ENCODE measurements at places on chromosomes 12 and 14.
A peak's percentile ranks its signal among the peaks of the same experiment; 100 is the strongest.

DNA sequence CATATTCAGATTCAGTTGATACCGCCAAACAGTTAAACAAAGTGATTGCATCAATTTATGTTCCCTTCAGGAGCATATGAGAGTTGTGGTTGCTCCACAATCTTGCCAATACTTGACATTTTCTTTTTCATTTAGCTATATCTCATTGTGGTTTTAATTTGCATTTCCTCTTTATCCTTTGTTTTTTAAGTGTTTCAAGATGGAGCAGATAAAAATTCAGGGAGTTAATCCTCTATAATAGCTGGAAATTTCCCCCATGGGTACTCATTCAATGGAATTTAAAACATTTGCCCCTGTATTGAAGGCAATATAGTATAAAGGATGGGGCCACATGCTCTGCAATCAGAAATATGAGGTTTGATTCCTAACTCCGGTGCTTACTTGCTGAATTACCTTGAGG lies 1.1 kb upstream of the EXD2 start:
- no peak for DNase-seq

DNA sequence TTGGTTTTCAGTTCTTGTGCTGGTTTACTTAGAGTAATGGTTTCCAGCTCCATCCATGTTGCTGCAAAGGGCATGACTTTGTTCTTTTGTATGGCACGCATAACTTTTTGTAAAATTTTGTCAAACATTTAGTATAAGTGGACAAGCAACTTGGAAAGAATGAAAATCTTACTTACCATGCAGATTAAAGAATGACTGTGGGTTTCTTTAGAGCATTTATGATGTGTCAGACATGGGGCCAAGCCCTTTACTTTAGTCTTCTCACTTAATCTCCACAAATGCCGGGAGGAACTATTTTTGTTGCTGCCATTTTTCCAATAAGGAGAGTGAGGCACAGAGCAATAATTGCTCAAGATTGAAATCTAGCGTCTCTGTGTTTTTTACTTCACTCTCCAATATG lies 652.5 kb upstream of the TBX3 start:
- no peak for DNase-seq

DNA sequence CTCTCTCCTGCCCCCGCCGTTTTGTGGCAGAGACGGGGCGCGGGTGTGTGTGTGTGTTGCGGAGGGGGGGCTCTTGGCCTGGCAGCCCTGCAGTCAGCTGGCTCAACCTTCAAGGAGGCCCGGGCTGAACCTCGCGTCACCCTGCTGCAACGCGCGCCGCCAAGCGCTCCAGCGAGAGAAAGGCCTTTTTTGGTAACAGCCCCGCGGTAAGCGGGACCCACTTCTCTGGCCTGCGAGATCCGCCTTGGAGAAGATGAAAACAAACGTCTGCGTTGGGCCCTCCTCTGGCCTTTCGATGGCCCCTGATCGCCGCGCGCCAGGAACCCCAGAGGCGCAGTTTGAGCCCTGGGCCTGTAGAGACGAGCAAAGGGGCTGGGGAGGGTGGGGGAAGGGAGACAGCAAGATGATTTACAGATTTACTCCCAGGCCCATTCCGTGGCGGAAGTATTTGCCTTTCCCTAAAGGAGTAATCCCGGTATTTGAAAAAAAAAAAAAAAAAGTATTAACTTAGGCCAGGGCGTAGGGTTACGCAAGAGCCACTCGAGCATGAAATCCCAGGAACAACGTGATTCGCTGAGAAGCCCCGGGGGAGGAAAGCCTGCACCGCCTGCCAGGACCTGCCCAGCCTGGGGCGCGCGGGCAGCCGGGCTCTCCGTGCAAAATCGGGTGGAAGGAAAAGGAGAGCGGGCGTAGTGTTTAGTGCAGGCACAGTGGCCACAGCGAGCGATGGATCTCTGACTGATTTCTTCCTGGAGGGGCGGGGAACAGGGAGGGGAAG lies 4.5 kb upstream of the IRF2BPL start:
- DNase-seq, result peak; percentile 86

DNA sequence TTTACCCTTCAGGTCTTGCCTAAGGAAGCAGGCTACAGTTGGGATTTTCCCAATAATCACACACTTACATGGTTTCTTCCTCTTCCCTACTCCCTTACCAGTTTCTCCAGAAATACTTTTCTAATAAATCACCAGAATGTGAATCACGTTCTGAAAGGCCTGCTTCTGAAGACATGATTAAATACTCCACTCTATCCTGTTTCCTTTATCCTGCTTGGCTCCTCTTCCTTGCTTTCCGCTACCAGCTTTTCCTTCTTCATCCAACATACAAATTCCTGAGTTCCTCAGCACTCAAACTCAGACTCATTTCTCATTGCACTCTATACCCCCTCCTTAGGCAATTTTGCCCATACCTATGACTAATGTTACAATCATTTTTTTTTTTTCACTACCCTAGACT lies 118.3 kb downstream of the MGAT4C start:
- DNase-seq, result no peak

GRCh38 chr12:96197503-96198272 lies 3.5 kb downstream of the ELK3 start:
- DNase-seq, result no peak
